GM12864 (cell line): ENCODE measurements at places on chromosomes 7 and 10.

DNA sequence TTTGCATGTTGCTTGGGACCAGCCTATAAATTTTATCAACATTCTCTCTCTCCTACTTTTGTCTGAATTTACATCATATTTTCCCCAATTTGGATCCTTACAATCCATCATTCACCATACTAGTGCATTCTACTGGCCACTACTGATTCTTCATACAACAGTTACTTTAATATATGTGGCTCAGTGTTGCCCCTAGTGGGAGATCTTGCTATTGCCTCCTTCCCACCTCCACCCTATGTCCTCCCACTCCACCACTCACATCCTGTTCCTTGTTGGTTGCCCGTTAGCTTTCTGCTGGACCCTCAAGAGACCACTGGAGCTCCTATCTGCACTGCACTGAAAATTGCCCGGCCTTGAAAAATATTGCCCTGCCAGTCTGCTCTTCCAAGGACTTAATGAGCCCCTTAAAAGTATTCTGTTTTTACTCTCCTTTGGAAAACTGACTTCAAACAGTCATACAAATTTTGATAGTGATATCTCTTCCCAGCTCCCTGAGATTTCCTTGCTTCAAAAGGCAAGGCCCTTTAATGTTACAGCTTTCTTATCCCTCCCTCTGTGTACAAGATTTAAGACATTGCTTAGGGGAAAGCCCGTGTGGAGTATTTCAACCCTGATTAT, 243.2 kb upstream of the TMEM229A start:
- DNase-seq, result no peak

DNA sequence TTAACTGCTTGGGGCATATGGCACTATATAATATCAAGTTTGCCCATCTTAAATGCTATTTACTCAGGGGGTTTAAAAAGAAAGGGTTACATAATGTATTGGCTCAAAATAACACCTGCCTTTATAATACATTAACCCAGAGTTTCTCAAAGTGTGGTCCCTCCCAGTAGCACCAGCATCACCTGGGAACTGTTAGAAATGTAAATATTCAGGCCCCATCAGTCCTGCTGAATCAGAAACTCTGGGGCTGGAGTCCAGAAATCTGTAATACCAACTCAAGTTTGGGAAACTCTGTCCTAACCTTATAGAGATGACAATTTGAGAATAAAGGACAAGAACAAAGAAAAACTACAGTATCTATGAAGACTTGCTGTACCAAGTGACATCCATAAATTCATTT, 270.7 kb downstream of the PARD3 start:
- DNase-seq, result no peak

DNA sequence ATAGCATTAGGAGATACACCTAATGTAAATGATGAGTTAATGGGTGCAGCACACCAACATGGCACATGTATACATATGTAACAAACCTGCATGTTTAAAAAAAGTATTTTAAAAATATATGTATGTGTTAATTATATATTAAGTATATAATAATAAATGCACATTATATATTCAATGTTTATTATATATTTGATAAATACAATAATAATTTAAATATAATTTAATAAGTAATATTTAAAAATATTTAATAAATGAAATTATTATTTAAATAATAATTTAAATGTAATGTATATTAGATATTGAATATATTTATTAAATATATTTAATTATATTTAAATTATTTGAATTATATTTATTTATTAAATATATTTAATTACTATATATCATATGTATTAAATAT, 661.3 kb upstream of the COBL start:
- DNase-seq, result no peak

- no peak for DNase-seq
Observed at GRCh38 chr10:43958964-43959363, 310.3 kb upstream of the ZNF32 start.

- DNase-seq, result no peak
Observed at GRCh38 chr10:26571655-26572054, 125.8 kb upstream of the PDSS1 start.

DNA sequence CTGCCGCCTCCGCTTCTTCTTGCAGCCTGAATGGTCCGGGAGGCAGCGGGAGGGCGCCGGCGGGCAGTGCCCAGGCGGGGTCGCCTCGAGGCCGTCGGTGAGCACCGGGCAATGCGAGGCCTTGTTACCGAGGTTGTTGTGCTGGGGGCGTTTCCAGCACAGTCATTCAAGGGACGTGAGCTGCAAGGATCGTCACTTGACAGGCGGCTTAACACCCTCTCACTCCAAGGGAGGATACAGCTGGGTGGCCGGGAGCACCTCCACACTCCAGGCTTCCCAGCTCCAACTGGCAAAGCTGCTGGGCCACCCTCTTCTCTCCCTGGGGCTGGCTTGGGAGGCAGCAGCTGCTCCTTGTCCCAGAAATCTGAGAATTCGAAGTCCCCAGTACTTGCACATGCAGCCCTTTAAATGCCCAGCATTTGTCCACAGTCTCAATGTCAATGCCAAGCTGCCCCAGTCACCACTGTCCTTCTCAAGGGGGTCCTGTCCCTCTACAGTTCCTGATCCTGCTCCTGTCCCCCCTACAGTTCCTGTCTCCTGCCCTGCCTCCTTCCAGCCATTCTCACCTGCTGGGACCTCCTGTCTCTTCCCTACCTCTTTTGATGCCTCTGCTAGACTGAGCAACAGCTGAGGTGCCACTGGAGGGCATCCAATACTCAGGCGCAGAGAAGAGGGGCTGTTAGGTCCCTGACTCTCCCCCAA, 4.4 kb upstream of the HOXA11 start:
- DNase-seq, result no peak

GRCh38 chr10:63217120-63217605, 84.0 kb downstream of the NRBF2 start:
- DNase-seq, result no peak

DNA sequence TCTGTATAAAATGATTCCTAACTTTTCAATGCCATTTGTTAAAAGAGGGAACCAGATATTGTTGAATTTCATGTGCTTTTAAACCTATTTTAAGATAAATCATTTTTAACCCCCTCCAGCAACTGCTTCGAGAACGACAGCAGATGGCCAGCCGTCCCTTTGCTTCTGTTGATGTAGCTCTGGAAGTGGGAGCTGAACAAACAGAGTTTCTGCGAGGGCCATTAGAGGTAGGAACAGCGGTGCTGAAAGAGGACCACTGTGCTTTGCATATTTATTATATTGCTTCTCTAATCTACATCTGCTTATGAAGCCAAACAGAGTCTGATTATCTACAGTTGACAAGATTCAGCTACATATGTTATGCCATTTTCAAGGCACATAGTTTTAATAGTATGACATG, 545.9 kb downstream of the GFRA1 start:
- DNase-seq, result no peak

DNA sequence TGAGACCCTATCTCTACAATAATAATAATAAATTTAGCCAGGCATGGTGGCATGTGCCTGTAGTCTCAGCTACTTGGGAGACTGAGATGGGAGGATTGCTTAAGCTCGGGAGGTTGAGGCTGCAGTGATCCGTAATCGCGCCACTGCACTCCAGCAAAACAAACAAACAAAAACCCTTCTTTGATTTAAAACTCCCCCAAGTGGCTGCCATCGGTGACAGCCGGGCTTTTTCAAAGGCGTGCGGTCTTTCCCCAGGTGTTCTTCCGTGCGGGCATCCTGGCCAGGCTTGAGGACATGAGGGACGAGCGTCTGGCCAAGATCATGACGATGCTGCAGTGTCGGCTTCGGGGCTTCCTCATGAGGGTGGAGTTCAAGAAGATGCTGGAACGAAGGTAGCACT, 1.9 kb upstream of the MYH16 start:
- DNase-seq, result no peak

DNA sequence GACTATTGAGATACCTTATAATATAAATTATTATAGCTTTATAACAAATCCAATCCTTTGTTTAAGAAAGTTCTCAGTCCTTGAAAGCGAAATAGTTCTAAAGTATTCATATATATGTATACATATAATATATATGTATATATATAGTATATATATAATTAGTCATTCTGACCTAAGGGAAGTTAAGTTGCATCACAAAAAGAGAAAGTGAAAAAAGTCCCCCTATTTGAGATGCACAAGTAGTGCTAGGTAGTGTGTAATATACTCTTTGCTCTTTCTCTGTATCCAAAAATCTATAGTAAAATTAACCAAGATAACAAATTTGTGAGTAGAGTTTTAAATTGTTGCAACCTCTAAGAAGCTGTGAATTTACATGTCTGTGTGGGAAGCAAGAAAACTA, 13.3 kb upstream of the IFIT1B start:
- no peak for DNase-seq

- no peak for DNase-seq
Observed at GRCh38 chr7:128407751-128408708, 1.8 kb downstream of the IMPDH1 start.

DNA sequence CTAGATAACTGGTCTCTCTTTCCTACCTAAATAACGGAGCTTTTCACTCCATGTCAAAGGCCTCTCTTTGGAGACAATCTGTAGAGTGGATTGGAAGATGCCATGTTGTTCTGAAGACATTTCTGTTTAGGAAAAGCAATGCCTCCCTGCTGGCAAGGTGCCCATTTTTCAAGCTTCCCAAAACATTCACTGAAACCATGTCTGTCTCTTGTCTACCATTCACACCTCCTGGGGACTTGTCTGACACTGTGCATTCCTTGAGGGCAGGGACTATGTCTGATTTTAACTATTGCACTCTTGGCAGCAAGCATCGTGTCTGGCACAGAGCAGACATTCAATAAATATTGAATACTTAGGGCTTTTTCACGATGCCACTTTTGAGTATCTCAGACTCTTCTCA, 528.9 kb upstream of the NRP1 start:
- DNase-seq, result no peak

GRCh38 chr7:27157702-27158431, 1.4 kb upstream of the HOXA7 start:
- no peak for DNase-seq

GRCh38 chr7:79722217-79722616, 268.8 kb upstream of the MAGI2 start:
- DNase-seq, result no peak

- no peak for DNase-seq
Observed at GRCh38 chr7:5442757-5443305, 19.2 kb upstream of the TNRC18 start.

GRCh38 chr10:132173185-132173584, 13.6 kb upstream of the DPYSL4 start:
- no peak for DNase-seq

GRCh38 chr7:108380517-108380916, 75.7 kb downstream of the NRCAM start:
- DNase-seq, result no peak

DNA sequence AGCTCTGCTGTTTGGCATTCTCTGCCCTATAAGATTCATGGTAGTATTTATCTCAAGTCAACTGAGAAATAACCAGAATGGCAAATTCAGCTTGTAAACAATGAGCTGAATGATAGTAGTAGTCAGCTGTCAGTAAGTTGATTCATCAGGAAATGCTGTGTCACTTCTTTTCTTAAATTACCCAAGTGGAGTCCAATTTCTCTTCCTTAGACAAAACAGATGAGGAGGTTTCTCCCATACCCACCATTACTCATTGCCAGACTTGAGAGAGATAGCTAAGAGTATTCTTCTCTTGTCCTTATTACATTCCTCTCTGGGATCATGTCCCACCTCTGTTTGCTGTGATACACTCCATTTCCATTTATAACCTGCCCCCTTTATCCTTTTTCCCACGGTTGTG, 159.8 kb upstream of the STEAP1 start:
- DNase-seq, result no peak

- no peak for DNase-seq
Observed at GRCh38 chr10:66804962-66805361, 120.9 kb upstream of the LRRTM3 start.

- no peak for DNase-seq
Observed at GRCh38 chr7:112540839-112541577, 60.2 kb downstream of the LSMEM1 start.

DNA sequence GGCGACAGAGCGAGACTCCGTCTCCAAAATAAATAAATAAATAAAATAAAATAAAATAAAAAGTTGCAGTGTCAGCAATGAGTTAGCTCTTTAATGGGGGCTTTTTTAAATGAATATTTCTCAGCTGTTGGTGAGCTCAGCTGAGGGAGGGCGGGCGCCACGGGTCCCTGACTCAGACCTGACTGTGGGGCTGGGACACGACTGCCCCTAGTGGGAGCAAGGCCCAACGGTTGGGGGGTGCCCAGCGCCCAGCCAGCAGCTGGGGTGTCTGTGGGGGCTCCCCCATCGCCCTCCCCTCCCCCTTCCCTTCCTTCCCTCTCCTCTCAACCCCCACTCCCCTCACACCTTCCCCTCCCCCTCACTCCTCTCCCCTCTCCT, 46.6 kb downstream of the PWWP2B start:
- DNase-seq, result no peak

- DNase-seq, result no peak
Observed at GRCh38 chr10:5598085-5598690, 68.2 kb downstream of the ASB13 start.

DNA sequence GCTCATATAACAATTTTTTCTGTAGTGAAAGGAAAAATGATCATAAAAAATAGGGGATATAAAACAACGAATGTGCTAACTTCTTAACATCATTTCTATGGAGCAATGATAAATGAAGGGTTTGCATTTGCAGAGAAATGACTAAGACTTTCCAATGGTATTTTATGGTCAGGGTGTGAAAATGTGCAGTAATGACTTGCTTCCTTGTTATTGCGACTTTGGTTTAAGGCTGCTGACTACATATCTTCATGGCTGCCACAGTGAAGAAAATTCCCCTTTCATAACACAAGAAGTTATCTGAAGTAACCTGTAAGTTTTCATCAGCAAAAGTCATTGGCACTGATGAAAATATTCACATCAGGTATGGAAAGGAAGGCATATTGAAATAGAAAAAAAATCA, 166.1 kb upstream of the NRG3 start:
- DNase-seq, result no peak

DNA sequence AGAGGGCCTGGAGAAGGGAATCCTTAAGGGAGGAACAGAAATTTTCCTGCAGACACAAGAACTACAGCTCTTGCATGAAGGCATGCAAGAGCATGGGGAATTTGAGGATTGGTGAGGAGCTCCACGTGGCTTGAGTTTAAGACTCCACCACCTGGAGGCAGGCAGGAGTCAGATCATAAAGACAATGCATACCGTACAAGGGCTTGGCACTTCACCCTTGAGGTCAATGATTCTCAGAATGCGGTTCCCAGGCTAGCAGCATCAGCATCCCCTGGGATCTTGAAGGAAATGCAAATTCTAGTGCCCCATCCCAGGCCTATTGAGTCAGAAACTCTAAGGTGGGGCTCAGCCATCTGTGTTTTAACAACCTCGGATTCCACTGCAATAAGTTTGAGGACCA, 143.8 kb downstream of the C7orf25 start:
- DNase-seq, result no peak

GRCh38 chr10:117621196-117621595, 78.7 kb downstream of the EMX2 start:
- no peak for DNase-seq

GRCh38 chr10:72808001-72808400, 85.5 kb upstream of the OIT3 start:
- DNase-seq, result no peak
